ENCODE measurements at places on chromosomes 7 and 10.
A peak's percentile ranks its signal among the peaks of the same experiment; 100 is the strongest.

GRCh38 chr7:11078247-11078834 is 104.7 kb downstream of the PHF14 start:
- H3K27ac ChIP-seq, result no peak overlapping the region
- no peaks in the 10 kb centered on the region for H3K36me3 ChIP-seq
- H3K4me3 ChIP-seq, result no peak overlapping the region
- no peaks in the 10 kb centered on the region for H3K4me1 ChIP-seq
- DNase-seq, result no peak

DNA sequence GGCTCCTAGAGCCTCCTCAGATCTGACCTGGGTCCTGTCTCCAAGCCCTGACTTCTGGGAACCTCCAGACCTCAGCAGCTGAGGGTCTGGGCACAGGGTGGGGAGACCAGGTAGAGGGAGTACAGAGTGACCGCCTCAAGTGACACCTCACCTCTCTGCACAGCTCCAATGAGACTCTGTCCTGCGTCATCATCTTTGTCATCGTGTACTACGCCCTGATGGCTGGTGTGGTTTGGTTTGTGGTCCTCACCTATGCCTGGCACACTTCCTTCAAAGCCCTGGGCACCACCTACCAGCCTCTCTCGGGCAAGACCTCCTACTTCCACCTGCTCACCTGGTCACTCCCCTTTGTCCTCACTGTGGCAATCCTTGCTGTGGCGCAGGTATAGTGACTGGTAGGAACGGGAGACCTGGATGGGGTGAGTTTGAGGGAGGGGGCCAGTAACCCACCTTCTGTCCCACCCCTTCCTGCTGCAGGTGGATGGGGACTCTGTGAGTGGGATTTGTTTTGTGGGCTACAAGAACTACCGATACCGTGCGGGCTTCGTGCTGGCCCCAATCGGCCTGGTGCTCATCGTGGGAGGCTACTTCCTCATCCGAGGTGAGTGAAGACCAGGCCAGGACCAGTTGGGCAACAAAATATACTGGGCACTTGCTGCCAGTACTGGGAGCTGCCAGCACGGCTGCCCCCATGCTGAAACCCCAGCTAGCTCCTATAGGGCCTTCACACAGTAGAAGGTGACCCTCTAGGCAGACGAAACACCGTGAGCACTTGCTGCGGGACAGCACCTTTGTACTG is 17.8 kb downstream of the SMO start:
- H3K27me3 ChIP-seq, result no peaks in the 10 kb centered on the region
- no peak overlapping the region for H3K27ac ChIP-seq
- no peak for DNase-seq
- H3K4me1 ChIP-seq, result no peaks in the 10 kb centered on the region

DNA sequence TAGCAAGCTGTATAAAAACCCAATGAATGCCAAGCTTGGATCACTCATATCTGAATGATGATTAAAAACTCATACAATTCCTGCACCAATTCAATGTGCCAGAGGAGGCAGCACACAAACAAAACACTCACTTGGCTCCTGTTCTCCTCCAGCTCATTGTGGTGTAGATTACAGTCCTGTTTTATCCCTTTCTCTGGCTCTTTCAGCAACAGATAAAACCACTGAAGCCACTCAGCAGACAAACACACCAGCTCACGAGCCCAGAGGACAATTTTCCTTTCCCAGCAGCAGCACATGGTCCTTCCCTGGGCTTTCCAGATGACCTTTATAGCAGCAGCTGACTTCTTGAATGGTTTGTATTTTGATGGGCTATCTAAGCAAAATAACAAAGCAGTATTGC is 107.3 kb upstream of the STARD3NL start:
- no peak overlapping the region for H3K27ac ChIP-seq
- H3K27me3 ChIP-seq, result no peaks in the 10 kb centered on the region
- DNase-seq, result no peak
- no peak overlapping the region for H3K4me3 ChIP-seq

DNA sequence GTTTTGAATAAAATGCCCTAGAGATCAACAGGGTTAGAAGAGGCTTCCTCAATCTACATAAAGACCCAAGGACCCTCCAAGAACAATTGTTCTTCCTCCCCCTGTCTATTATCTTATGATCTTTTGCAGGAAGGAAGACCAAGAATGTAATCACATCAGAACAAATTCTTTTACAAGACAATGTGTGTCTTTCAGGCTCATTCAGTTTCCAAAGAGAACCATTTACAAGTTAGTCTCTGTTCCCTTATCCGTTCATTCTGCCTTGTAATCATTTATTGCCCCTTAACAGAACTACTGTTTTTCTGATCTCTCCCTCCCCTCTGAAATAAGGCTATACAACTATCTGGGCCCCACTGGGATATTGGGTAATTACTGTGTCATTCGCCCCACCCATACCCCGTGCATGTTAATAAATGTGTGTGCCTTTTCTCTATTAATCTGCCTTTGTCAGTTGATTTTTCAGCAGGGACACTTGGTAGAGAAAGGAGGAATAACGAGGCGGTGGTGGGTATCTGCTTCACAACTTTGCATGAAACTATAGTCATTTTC is 5.7 kb upstream of the MKRN1 start:
- no peaks in the 10 kb centered on the region for H3K36me3 ChIP-seq
- no peak overlapping the region for H3K27ac ChIP-seq
- no peaks in the 10 kb centered on the region for H3K27me3 ChIP-seq
- H3K4me3 ChIP-seq, result no peak overlapping the region
- no peak for DNase-seq

GRCh38 chr7:14047709-14048399 is 58.4 kb upstream of the ETV1 start:
- DNase-seq, result no peak
- H3K36me3 ChIP-seq, result no peaks in the 10 kb centered on the region
- no peak overlapping the region for H3K4me3 ChIP-seq
- H3K27me3 ChIP-seq, result no peaks in the 10 kb centered on the region

- no peaks in the 10 kb centered on the region for H3K27me3 ChIP-seq
- no peak overlapping the region for H3K4me3 ChIP-seq
- no peak overlapping the region for H3K27ac ChIP-seq
These were observed 437.9 kb downstream of the POM121L12 start for GRCh38 chr7:53473371-53473770.

GRCh38 chr10:6987536-6987945 is 407.5 kb upstream of the PRKCQ start:
- H3K4me3 ChIP-seq, result no peak overlapping the region
- DNase-seq, result no peak
- H3K36me3 ChIP-seq, result no peaks in the 10 kb centered on the region
- H3K27ac ChIP-seq, result no peak overlapping the region

DNA sequence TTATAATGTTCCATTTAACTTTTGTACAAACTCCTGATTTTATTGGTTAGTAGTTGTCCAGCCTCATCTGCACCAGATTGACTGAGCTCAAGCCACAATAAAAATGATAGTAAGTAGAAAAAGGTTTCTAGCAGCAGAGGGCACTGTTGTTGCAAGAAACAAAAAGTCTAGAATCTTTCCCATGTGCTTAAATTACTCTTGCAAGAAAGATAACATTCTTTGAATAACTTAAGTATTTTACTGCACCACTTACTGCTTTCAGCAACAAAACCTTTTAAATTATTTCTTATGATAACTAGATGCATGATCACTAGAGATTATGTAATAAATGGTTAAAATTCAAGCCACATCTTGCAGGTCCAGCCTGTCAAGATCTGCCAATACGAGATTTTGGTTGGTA is 27.0 kb downstream of the LMOD2 start:
- no peaks in the 10 kb centered on the region for H3K4me1 ChIP-seq
- peaks cover 9% of the 10 kb centered on the region for H3K36me3 ChIP-seq
- no peak overlapping the region for H3K27ac ChIP-seq
- H3K4me3 ChIP-seq, result no peak overlapping the region

- DNase-seq, result no peak
- H3K27ac ChIP-seq, result no peak overlapping the region
- H3K4me1 ChIP-seq, result peaks cover 9% of the 10 kb centered on the region
- no peak overlapping the region for H3K4me3 ChIP-seq
- H3K36me3 ChIP-seq, result no peaks in the 10 kb centered on the region
These were observed 172.3 kb downstream of the MDFIC start for GRCh38 chr7:115094163-115094562.

DNA sequence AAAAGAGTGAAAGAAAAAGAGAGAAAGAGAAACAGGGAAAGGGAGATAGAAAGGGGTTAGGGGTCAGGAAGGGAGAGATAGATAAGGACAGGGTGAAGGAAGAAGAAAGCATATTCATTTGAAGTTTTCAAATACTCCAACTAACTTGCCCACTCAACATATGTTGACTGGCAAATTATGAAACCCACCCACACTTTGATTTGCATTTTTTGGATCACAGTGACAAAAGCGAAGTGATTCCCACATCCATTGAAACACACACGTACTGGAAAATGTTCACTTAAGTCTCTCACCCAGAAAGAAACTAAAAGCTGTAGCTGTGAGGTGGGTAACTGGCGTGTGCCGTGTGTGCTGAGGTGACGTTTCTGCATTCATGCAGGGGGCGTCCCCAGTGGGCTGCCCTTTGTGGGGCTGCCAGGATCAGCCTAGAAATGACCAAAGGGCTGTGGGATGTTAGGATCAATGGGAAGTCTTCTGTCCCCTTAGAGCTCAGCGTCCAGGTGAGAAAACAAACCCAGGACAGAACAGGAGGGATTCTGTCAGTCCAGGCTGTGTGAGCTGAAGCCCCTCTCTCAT is 134.9 kb upstream of the ADARB2 start:
- no peak overlapping the region for H3K4me3 ChIP-seq
- H3K36me3 ChIP-seq, result no peaks in the 10 kb centered on the region
- H3K27ac ChIP-seq, result no peak overlapping the region
- H3K27me3 ChIP-seq, result no peaks in the 10 kb centered on the region

- DNase-seq, result no peak
- no peak overlapping the region for H3K4me3 ChIP-seq
- H3K27ac ChIP-seq, result no peak overlapping the region
- no peaks in the 10 kb centered on the region for H3K27me3 ChIP-seq
- no peaks in the 10 kb centered on the region for H3K36me3 ChIP-seq
These were observed 119.0 kb upstream of the EEPD1 start for GRCh38 chr7:36034020-36034419.

GRCh38 chr7:108299251-108299973 is 156.8 kb downstream of the NRCAM start:
- no peak for DNase-seq
- H3K27me3 ChIP-seq, result no peaks in the 10 kb centered on the region
- no peaks in the 10 kb centered on the region for H3K4me1 ChIP-seq
- no peaks in the 10 kb centered on the region for H3K36me3 ChIP-seq

- H3K27me3 ChIP-seq, result no peaks in the 10 kb centered on the region
- DNase-seq, result no peak
- H3K4me3 ChIP-seq, result no peak overlapping the region
- H3K27ac ChIP-seq, result no peak overlapping the region
- H3K4me1 ChIP-seq, result peaks cover 12% of the 10 kb centered on the region
These were observed 302.1 kb downstream of the MDFIC start for GRCh38 chr7:115223959-115224358.

DNA sequence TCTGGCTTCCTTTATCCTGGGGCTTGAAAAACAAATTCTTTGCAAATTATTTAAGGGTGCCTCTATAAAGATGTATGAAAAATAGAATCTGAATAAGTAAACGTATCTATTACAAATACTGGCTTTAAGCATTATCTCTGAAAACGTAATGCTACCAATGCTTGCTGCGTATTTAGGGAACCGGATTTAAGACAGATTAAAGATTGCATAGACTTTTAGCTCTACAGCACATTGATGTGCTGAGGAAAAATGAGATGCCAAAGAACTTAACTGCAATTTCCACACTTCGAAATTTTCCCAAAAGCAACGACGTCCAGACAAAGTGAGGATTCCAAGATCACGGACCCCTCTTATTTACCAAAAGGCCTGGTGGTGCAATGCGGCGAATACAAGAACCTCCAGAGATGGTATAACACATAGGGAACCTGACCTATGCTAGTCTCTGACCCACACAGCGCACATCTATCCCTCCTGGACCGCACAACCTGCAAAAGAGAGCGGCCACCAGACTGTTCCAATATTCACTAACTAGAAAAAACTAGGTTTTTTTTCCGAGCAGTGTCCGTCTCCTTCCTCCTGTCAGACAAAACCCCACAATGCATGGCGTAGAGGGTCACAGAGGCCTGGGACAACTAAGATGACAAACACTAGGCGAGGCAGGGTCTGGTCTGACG is 34.3 kb upstream of the PHF14 start:
- peak overlapping the region; percentile 69 for H3K4me3 ChIP-seq
- peaks cover 16% of the 10 kb centered on the region for H3K36me3 ChIP-seq
- H3K27ac ChIP-seq, result peak overlapping the region; percentile 87
- DNase-seq, result peak; percentile 15

DNA sequence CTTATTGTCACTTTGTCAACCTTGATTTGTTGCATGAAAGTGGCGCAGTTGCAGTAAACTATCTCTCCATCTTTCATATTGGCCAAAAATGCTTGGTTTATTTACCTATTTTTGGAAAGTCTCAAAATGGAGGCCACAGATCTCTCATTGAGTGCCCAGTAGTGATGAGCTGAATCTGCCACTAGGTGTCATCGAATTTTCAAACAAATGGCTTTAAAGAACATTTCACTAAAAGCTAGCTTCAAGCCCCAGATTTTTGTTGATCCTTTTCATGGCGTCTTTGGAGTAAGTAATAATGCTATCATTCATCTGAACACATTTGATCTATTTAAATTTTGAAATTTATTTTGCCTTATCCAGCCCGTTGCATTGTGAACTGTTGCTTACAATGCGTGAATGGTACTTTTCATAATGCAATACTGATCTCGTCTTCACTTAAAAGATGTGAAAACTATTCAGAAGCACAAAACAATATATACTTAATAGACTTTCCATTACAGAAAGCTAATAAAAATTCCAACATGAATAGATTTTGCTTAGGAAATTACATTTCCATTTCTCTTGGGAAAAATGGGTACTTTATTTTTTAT is 236.2 kb downstream of the DNAJB9 start:
- no peak overlapping the region for H3K4me3 ChIP-seq
- DNase-seq, result no peak
- no peaks in the 10 kb centered on the region for H3K4me1 ChIP-seq
- no peak overlapping the region for H3K27ac ChIP-seq
- no peaks in the 10 kb centered on the region for H3K27me3 ChIP-seq

- H3K4me3 ChIP-seq, result no peak overlapping the region
- no peaks in the 10 kb centered on the region for H3K27me3 ChIP-seq
- no peaks in the 10 kb centered on the region for H3K36me3 ChIP-seq
These were observed 41.7 kb downstream of the NPY start for GRCh38 chr7:24325708-24326107.

DNA sequence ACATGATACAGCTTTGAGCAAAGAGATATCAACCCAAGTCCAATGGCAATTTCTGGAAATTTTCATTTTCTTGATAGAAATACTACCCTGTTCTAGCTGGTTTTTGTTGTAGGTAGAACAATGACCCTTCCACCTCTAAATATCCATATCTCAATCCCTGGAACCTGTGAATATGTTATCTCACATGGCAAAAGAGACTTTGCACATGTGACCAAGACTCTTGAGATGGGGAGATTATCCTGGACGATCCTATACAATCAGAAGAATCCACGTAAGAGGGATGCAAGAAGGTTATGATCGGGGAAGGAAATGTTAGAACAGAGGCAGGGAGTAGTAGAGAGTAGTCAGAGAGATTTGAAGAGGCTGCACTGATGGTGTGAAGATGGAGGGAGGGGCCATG is 124.9 kb downstream of the CCDC71L start:
- no peak overlapping the region for H3K27ac ChIP-seq
- H3K4me1 ChIP-seq, result peaks cover 10% of the 10 kb centered on the region
- H3K36me3 ChIP-seq, result no peaks in the 10 kb centered on the region
- no peak overlapping the region for H3K4me3 ChIP-seq

GRCh38 chr7:46909601-46910051 is 672.3 kb downstream of the TNS3 start:
- no peak overlapping the region for H3K27ac ChIP-seq
- no peak for DNase-seq
- no peaks in the 10 kb centered on the region for H3K36me3 ChIP-seq
- no peaks in the 10 kb centered on the region for H3K4me1 ChIP-seq
- H3K27me3 ChIP-seq, result no peaks in the 10 kb centered on the region

Data from CD4-positive, alpha-beta memory T cell (primary cell).